ENCODE measurements at places on chromosomes 5 and 9. TPM values are rescaled to one million over a fixed set of nuclear protein-coding genes. Genes with fewer than 3 reads are reported as not detected.

The OCLN gene
- total RNA-seq = 39.9 TPM

GRCh38 chr5:123294544-123294943 is 128.7 kb downstream of the CEP120 start:
- no peak for DNase-seq

DNA sequence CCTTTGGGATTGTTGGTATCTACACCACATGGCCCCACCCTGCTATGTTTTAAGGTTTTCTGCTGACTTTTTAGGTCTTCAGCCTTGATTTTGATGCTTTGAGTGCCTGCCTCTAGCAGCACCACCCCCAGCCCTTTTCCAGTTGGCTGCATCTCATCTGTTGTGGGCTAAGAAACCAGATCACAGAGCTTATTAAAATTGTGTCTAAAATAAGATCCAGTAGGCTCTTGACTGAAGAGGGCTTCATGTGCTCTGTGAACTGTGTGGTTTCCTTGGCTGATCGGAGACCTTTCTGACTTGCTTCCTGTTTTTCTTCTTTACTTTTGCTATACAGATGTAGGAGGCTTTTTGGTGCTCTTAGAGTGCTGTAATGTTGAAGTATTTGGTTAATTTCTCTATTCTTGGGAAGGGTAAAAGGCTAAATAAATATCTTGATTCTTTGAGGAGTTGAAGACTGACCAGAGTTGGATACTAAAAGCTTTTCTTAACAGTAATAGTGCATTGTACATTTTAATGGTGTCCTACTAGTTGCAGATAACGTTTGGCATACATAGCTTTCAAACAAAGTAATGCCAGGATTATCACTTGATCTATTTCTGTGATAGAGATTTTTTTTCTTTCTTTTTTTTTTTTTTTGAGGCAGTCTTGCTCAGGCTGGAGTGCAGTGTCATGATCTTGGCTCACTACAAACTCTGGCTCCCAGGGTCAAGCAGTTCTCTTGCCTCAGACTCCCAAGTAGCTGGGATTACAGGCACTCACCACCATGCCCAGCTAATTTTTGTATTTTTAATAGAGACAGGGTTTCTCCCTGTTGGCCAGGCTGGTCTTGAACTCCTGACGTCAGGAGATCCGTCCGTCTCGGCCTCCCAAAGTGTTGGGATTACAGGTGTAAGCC is 4.5 kb downstream of the UBE2D2 start:
- no peak for DNase-seq

DNA sequence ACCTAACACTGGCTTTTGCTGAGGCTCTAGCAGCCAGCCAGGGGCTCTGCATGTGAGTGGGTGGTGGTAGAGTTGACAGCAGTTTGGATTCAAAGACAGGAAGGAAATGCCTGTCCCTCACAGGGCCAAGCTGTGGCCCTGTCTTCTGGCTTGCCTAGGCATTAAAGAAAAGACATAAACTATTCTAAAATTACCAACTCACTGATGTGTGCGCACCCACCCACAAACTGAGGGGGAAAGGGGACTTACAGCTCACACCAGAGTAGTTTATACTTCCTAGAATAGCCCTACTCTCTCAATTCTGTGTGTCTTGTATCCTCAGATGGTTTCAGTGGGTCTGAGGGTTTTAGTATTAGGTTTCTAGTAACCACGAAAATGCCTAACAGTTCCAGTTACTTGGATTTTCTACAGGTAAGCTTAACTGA is 18.3 kb upstream of the IL13 start:
- no peak for DNase-seq

DNA sequence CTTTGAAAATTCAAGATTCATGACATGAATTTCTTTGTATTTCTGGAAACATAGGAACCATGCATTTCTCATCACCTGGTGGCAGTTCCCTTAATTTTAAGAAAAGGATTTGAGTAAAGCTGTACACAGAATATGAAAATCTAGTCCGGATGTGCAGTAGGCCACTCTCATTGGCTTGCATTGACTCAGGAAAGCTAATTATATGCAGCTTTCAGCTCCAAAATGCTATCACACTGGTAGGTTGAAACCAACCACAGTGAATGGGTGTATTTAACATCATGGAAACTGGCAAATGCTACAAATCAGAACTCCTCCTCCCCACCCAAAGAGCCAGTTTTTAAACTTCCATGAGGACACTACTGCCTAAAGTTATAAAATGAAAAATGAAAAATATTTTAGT is 161.6 kb upstream of the FBXL17 start:
- no peak for DNase-seq

- no peak for DNase-seq
Measured at GRCh38 chr9:119273325-119273904, 95.8 kb downstream of the BRINP1 start.
